Psoas muscle (tissue), 8 donors: ENCODE measurements at places on chromosomes 4 and X. TPM values are rescaled to one million over a fixed set of nuclear protein-coding genes. Genes with fewer than 3 reads are reported as not detected.

Gene SPANXA1
- total RNA-seq, result not detected

DNA sequence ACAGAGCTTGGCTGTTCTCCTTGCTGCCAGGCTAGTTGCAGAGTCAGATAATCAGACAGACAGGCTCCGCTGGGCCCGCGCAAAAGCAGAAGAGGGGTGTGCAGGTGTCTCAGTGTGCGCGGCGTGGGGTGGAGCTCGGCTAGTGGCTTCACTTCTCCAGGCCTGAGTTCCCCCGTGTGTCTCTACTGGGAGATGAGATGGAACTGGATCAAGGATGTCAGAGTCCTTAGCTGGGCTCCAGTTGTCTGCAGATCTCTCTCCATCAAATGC is 21.1 kb downstream of the HTRA3 start:
- DNase-seq, result peak; percentile 47

Gene FAM53A
- total RNA-seq, result 1.3 TPM

Gene HSFX2
- total RNA-seq, result not detected

DNA sequence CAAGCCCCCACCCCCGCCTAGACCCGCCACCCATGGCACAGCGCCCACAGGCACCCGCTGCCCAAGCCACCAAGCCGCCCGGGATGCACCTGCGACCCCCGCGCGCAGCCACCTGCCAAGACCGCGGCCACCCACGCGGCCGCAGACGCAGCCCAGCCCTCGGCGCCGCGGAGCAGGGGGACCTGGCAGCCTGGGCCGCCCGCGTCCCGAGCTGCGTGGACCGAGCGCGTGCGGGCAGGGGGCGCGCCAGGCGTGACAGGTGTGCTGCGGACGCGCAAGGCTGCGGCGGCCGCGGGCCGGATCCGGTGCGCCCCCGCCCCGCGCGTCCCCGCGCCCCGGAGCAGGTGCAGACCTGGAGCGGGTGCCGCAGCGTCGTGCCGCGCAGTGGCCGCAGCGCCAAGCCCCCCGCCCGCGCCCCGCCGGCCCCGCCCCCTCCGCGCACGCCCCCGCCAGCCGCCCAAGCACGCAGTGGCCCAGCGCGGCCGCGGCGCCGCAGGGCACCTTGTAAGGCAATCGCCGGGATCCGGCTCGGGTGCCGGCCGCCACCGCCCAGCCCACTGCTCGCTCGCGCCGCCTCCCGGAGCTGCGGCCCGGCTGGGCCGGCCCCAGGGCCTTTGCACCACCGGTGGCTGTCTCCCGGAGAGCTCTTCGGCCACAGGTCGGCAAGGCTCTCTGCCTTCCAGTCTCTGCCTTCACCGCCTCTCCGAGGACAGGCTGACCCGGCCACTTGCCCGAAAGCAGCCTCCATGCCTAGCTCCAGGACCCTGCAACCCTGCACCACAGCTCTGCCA is at the start of gene PNCK:
PNCK (minus strand) TSS at position 386 of the 791 bp plus-strand sequence. CDS start 737 bp downstream, outside the sequence.
- no peak for DNase-seq

DNA sequence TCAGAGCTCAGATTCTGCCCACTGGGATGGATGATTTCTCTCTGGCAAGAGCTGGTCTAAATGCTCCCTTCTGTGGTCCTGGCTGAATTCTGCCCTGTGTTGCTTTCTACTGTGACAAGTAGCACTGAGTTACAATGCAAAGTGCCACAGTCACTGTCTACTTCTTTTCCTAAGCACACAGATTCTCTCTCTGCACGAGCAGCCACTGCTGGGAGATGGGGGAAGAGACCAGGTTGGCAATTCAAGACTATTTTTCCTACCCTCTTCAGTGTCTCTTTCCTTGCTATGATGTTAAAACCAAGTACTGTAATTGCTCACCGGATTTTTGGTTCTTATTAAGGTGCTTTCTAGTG is 45.5 kb downstream of the STAP1 start:
- DNase-seq, result no peak

GRCh38 chr4:47075262-47075661 is 43.9 kb downstream of the GABRB1 start:
- no peak for DNase-seq

Gene CLDN22
- not detected for total RNA-seq

GRCh38 chr4:47737326-47737725 is 100.5 kb downstream of the CORIN start:
- DNase-seq, result no peak

GRCh38 chr4:29853833-29854232 is 866.3 kb upstream of the PCDH7 start:
- no peak for DNase-seq

DNA sequence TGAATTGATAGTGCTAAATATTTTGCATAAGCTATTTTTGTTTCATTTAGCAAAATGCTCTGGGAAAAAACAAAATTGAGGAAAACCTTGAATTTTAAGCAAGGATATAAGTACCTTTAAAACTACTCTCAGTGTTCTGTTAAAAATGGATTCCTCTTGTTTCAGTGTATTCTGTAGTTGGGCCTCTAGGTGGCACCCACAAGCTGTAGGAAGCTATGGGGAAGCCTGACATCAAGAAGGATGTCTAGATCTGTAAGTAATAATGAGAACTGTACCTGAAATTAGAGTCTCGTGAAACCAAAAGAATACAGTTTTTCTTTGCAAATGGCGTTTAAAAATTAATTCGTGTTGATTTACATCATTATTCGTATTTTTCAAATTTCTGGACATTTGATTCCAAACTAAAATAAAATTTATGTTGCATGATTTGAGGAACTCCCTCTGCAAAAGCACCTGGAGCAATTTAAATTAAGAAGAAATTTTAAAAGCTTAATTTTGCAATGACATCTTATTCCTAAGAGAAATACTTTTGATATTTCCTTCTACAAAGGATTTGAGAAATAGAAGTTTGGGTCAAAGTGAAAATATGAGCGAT is 51.2 kb downstream of the TMPRSS11E start:
- DNase-seq, result no peak

DNA sequence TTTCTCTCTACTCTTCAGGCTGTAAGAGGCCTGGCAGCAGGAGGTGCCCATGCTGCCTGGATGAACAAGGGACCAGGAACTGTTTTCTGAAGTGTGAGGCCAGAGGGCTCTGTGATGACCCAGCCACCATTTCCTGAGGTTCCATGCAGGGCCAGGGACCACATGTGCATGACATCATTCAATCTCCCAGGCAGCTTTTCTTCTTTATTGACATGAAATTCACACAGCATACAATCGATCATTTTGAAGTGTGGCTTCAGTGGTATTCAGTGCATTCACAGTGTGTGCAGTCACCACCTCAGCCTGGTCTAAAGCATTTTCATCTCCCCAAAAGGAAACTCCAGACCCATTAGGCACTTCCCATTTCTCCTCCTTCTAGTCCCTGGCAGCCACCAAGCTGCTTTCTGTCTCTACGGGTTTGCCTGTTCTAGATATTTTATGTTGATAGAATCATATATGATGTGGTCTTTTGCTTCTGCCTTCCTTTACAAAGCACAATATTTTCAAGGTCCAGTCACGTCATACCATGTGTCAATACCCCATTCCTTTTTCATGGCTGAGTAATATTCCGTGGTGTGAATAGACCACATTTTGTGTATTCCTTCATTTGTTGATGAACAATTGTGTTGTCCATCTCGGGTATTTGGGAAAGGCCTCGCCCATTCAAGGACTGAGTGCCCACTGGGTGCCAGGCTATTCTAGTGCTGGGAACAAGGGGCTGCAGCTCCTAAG is 93.1 kb downstream of the PSAPL1 start:
- DNase-seq, result peak; percentile 4

Gene SGMS2
- 9.8 TPM for total RNA-seq

Gene MSX1
- 3.6 TPM for total RNA-seq

Gene TCP11X2
- not detected for total RNA-seq

GRCh38 chrX:37883196-37883595 is 35.8 kb upstream of the DYNLT3 start:
- DNase-seq, result no peak

DNA sequence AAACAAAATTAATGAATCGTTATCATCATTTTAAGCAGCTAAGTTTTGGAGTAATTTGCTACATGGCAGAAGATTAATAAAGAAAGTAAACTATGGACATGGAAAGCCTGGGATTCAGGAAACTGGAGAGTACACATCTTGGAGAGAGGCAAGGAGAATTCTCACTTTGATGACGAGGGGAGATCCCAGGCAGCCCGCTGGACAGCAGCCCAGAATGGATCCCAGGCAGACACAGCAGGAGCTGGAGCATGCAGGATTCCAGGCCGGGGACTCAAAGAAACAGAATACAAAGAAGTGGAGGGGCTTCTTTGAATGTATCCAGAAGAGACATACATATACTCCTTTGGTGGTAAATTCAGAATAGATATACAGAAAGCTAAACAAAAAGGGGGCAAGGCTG is 118.0 kb upstream of the ATP6AP2 start:
- no peak for DNase-seq

- DNase-seq, result no peak
Observed at GRCh38 chrX:44997888-44998287, 124.9 kb downstream of the KDM6A start.

GRCh38 chrX:26672571-26672970 is 456.6 kb downstream of the MAGEB5 start:
- DNase-seq, result no peak
